ENCODE measurements at places on chromosomes 7 and 10.

GRCh38 chr10:92810934-92811532 is 37.3 kb upstream of the EXOC6 start:
- DNase-seq: no peak

DNA sequence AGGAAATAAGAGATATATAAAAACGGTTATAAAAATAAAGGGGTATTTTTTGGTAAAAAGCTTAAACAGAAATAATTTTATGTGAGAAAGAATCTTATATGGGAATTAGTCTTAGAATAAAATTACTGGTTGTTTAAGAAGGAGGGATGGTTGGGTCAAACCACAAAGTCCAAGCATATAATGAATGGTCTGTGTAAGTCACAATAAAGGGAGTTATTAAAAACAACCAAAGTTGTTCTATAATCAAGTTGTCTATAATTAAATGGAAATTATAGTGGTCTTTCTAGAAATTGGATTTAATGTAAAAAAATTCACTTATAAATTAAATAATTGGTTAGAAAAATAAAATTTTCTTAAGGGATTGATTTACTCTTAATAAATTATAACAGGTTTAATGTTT is 304.8 kb downstream of the POM121L12 start:
- DNase-seq: no peak

GRCh38 chr10:50874723-50875122 is 10.7 kb downstream of the A1CF start:
- no peak for DNase-seq

GRCh38 chr10:127849921-127850320 is 42.8 kb downstream of the CLRN3 start:
- no peak for DNase-seq

- DNase-seq: no peak
These were observed 59.6 kb downstream of the RUNDC3B start for GRCh38 chr7:87687653-87688254.

DNA sequence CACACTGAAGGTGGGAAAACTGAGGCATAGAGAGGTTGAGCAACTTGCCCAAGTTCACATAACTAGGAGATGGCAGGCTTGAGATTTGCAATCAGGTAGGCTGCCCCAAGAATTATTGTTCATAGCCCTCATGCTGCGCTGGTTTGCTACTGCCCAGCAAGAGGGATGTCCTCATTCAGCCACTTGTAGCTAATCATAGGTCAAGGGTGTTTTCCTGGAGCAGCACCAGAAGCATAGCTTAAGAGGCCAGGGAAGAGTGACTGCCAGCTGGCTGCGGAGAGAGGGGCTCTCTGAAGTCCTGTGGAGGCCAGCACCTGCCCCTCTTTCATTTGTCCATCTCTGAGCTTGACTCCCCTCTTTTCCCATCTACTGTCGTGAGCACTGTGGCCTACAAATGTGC is 15.0 kb downstream of the CDHR3 start:
- DNase-seq: no peak

DNA sequence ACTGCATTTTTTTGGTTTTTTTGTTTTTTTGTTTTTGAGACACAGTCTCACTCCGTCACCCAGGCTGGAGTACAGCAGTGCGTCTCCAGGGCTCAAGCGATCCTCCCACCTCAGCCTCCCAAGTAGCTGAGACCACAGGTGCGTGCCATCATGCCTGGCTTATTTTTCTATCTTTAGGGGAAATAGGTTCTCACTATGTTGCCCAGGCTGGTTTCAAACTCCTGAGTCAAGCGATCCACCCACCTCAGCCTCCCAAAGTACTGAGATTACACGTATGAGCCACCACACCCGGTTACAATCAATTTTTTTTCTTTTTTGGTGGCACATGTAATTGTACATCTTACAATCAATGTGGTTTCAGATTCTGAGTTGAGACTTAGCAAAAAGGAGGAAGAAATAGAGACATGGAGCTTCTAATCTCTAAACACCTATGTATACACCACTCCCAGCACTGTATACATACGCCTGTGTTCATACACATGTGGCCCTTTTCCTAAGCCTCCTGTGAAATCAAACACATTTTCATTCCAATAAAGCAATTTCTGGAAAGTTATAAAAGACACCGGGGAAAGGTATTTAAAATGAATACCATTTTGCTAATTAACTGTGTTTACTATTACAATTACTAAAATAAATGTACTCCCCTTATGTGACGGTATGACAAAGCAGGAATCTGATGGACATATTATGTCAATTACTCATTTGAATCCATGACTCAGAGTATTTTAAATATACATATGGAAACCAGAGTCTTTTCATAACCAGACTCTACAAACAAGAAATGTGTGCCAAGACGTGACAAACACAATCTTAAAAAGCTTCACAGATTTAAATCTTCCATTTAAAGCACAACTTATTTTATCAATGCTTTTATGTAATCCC is 40.9 kb downstream of the SMURF1 start:
- DNase-seq: no peak

GRCh38 chr10:117457071-117457810 is 82.0 kb upstream of the PDZD8 start:
- no peak for DNase-seq

DNA sequence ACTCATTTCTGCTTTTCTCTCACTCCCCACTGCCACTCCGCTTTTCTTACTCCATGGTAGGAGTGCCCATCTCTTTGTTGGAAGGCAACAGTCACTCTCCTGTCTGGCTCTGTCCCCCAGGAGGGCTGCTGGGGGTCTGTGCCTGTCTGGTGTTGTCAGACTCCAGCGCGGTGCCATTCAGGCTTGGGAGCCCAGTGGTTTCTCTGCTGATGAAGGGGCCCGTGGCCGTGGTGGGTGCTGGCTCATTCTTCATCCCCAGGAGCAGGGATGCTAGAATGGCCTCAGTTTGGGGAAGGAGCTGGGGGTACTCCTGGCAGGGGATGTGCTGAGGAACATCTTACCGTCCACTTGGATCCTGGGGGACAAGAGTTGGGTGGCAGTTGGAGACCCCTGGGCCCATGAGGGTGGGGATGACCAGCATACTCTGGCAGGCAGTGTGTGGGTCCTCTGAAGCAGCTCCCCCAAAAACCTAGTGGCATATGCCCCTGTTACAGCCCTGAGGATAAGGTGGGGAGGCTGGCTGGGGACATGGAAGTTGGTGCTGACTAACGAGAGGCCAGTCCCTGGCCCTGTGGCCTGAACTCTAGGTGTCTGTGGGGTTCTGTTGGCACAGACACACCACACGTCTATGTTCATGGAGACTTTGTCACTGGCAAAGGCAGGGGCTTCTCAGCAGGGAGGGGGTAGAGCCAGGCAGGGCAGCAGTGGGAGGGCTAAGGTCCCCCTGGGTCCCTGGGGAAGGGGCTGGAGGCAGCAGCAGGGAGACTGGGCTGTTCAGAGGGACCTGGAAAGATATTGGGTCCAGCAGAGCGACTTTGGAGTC is 102.8 kb upstream of the RET start:
- no peak for DNase-seq

DNA sequence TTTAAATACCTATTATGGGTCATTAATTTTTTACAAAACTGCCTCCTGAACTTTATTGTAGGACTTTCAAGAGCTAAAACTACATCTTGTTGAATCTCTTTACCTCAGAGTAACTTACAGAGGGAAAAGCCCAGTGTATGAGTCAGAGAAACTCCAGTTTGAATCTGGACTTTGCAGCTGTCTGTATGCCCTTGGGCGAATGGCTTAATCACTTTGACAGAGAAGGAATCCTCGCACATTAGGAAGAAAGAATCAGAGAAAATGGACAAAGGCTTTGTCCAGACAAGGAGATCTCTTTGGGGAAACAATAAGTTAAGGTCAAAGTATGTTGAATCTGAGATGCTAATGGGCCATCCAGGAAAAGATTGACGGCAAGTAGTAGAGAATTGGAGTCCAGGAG is 484.2 kb upstream of the CELF2 start:
- no peak for DNase-seq

DNA sequence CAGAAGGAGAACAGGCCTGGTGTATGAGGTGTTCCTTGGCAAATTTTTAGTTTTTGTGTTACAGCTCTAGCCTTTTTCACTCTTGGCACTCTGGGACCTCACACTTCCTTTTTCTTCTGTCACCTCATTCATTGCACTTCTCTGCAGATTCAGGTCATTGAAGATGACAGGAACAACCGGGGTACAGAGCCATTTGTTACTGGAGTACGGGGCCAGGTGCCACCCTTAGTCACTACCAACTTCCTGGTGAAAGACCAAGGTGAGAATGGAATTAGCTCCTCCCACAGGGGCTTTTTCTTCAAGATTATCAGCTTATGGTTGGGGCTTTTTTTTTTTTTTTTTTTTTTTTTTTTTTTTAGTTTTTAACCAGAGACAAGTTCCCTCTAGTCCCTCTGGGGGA is 18.5 kb upstream of the CHCHD1 start:
- no peak for DNase-seq

GRCh38 chr7:142670511-142670910 is 78.8 kb upstream of the PRSS1 start:
- no peak for DNase-seq

DNA sequence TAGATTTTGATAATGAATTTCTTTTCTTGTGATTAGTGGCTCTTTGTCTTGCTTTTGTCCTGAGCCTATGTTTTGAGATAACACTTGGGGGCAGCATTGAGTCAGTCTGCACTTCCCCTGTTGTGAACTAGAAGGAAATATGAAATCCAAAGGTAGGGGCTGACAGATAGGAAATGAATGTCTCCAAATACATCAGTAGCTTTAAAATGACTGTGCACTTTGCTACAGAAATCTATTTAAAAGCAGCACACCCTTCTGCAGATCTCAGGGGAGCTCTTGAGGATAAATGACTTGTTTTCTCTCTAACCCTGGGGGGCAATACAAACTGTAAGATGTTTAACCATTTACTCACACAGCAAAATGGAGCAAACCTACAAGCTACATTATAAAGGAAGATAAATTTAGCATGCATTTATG is 176.0 kb upstream of the MYO3A start:
- DNase-seq: no peak

GRCh38 chr10:108980869-108981268 is 942.4 kb downstream of the XPNPEP1 start:
- DNase-seq: no peak

- no peak for DNase-seq
These were observed 296.1 kb downstream of the ZEB1 start for GRCh38 chr10:31615129-31615528.

DNA sequence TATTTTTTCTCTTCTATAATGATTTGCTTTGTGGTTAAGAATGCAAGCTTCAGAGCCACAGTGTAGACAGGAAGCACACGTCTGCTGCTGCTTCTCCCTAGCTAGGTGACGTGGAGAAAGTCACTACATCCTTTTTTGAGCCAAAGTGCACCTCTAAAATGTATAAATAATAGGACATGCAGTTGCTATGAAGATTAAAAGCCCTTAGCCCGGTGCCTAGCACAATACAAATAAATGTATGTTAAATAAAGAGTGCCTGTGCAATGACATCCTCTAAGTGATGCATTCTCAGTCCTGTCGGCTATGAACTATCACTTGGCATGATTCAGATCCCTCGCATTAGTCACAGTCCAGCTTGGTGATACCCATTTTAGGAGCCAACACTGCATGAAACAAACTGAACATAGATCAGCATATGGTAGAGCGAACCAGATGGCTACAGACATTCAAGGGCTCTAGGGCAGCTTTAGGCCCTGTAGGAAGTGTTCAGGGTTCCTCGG is 4.8 kb upstream of the TRDMT1 start:
- DNase-seq: peak; percentile 38

DNA sequence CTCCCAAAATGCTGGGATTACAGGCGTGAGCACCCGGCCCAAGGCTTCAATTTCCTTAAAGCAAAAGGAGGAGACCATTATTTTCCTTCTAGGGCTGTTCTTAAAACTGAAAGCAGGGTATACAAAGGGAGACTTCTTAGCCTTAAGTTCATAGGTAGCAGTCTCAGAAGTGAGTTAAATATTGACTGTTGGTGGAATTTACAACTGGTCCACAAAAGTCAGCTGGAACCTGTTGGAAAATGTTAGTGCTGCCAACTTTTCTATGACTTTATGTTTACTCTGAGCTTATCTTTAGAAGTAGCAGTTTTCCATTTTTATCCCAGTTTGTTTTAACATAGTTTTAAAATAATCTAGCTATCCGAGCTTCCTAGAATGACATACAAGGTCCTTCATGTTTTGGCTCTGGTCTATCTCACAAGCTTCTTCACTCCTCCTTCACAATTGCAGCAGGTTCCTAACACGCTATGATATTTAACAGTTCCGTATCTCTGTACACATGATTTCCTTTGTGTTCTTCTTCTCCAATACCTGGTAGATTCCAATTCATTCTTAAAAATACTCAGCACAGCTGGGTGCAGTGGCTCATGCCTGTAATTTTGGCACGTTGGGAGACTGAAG is 3.3 kb downstream of the SLC26A3 start:
- DNase-seq: no peak

DNA sequence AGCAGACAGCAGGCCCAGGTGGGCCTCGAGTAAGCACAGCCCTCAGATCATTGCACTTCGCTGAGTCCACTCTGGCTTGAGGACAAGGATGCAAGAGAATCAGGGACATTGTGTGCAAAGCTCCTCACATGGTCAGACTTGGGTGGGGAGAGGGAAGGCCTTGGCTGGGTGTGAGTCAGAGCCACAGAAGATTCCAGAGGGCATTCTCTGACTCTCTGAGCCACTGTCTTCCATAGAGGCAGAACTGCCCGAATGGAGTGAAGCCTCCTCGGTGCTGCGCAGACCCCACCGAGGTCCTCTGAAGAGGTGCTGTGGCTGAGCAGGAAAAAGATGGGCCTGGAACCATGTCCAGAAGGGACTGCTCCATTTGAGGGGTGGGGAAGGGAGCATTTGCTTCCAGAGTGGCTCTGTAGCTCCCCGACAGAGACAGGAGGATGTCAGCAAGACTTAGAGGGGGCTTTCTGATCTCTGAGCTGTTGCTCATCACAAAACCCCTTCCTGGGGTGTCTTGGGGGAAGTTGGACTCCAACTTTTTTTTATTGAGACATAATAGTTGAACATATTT is 120.8 kb downstream of the PTPN20 start:
- peak; percentile 72 for DNase-seq

GRCh38 chr10:72525277-72525676 is 100.6 kb downstream of the MICU1 start:
- no peak for DNase-seq

- no peak for DNase-seq
These were observed 21.6 kb upstream of the COL13A1 start for GRCh38 chr10:69780077-69780476.

DNA sequence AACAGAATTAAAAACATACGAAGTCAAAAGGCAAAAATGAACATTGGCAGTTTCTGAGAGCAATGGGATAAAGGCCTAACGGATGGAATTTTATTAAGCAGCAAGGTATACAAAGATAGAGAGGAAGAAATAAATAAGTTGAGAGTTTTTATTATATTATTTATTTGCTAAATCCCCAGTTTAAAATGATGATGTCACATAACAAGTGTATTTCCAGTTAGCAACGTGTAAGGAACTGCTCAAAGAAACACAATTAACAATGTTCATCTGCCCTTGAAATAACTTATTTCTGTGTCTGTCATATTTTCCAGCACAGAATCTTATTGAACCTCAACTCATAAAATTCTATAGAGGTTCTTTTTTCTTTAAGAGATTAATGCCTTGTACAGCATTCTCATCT is 108.6 kb upstream of the TMEM106B start:
- DNase-seq: no peak

- no peak for DNase-seq
These were observed 30.0 kb upstream of the SLIT1 start for GRCh38 chr10:97215619-97216260.

- no peak for DNase-seq
These were observed 596 bp upstream of the GDF2 start for GRCh38 chr10:47321521-47322195.

- DNase-seq: peak; percentile 77
These were observed 18.6 kb upstream of the VDAC2 start for GRCh38 chr10:75191821-75192568.

- DNase-seq: no peak
These were observed 257.2 kb downstream of the GRID1 start for GRCh38 chr10:86109421-86109820.

Measured in AG08396 (cell line).